Hindlimb muscle (tissue), 1 donor: ENCODE measurements at places on chromosomes 5 and 9. TPM values are rescaled to one million over a fixed set of nuclear protein-coding genes. Genes with fewer than 3 reads are reported as not detected.

- no peak for DNase-seq
Observed at GRCh38 chr9:123550012-123550411, 194.0 kb downstream of the CRB2 start.

GRCh38 chr9:33164138-33164809 lies 2.9 kb downstream of the B4GALT1 start:
- DNase-seq, result no peak

DNA sequence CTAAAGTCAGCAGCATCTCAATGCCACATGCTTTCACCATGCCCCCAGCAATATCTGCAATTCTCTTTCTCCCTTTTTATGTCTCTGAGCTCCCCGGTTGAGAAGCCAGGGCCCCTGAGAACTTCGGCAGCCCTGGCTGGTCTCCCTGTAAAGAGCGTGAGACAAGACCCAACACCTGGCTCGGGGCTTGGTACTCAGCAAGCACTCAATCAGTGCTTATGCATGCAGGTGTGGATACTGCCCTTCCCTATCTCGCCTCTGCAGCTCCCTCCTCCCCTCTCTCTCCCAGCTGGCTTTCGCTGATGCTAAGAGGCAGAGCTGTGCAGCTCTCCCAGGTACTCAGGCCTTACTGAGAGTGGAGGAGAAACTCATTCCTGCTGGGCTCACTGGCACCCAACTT lies 41.7 kb upstream of the AKNA start:
- DNase-seq, result no peak

DNA sequence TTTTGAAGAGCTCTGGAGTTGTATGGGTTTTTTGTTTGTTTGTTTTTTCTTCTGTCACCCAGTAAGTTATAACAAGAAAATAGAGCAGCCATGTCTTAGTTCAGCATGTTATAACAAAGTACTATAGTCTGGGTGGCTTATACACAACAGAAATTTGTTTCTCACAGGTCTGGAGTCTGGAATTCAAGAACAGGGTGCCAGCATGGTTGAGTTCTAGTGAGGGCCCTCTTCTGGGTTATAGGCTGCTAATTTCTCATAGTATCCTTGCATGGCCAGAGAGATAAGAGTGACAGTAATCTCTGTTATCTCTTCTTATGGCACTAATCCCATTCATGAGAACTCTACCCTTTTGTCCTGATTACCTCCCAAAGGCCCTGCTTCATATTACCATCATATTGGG lies 114.7 kb downstream of the GIN1 start:
- no peak for DNase-seq

DNA sequence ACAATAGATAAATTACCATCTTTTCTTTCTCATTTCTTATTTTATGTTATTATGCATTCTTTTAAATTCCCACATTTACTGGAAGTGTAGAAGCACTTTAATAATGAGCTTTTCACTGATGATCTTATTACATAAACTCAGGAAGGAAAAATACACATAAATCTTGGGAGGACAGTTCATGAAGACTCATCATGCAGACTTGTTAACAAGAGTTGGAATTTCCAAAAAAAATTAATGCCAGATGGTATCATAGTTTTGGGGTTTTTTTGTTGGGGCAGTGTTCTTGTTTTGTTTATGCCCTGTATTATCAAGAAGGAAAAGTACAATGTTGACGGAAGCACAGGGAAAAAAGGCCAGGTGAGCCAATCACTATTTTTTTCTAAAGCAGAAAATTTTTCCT lies 35.1 kb downstream of the CEMIP2 start:
- DNase-seq, result no peak

DNA sequence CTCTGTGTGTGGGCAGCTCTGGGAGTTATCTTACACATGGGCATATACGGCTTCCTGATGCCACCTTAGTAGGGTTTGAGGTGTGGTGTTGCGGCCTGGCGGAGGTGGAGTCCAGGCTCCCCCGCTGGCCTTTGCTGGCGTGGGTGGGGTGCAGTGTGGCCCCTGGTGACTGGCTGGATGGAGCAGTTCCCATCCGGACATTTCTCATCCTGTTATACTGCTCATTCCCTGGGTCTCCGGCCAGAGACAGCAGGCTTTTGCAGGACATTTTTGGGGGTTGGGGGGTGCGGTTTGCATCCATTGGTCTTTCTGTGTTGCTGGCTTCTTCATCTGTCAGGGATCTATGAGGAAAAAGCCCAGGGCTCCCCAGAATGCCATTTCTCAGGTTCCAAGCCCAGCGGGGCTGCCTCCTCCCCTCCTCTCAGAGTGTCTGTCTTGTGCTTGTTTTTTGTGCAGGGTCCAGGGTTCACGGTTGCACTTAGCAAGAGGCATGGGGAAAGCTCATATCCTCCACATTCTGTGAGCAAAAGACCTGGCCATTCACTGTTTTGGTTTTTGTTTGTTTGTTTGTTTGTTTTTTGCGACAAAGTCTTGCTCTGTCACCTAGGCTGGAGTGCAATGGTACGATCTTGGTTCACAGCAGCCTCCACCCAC lies 22.3 kb downstream of the NDUFS6 start:
- DNase-seq, result no peak

- DNase-seq, result no peak
Observed at GRCh38 chr9:104778802-104779201, 14.9 kb downstream of the NIPSNAP3B start.

DNA sequence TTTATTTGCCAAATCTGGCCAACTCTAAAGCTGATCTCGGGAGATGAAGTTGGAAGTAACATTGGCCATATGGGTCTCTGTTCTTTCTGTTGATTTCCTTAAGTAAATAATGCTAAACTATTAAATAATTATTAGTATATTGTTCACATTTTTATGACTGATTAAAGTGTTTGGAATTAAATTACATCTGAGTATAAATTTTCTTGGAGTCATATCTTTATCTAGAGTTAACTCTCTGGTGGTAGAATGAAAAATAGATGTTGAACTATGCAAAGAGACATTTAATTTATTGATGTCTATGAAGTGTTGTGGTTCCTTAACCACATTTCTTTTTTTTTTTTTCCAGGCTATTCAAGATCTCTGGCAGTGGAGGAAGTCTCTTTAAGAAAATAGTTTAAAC lies 9.3 kb upstream of the FGF18 start:
- DNase-seq, result no peak

GRCh38 chr9:88429595-88430430 lies 41.6 kb downstream of the SPIN1 start:
- no peak for DNase-seq

Gene CACFD1
- polyA plus RNA-seq, result 18.5 TPM

Gene ARHGEF39
- polyA plus RNA-seq, result 5.6 TPM

Gene NUTM2F
- not detected for polyA plus RNA-seq

Gene MCIDAS
- polyA plus RNA-seq, result not detected

Gene POLE3
- 46.6 TPM for polyA plus RNA-seq
